Kidney capillary endothelial cell (primary cell): ENCODE measurements at places on chromosomes 3 and 15.

GRCh38 chr15:29440541-29440940 lies 170.9 kb upstream of the NSMCE3 start:
- DNase-seq = no peak

- peak; percentile 77 for DNase-seq
Measured at GRCh38 chr3:55571913-55572312, 84.8 kb upstream of the WNT5A start.

- DNase-seq = no peak
Measured at GRCh38 chr3:64801856-64802255, 114.1 kb upstream of the ADAMTS9 start.

- no peak for DNase-seq
Measured at GRCh38 chr3:59659755-59660154, 609.9 kb upstream of the CFAP20DC start.

- no peak for DNase-seq
Measured at GRCh38 chr3:128280481-128281052, 127.3 kb downstream of the EEFSEC start.

GRCh38 chr3:53181024-53181371 lies 20.0 kb downstream of the PRKCD start:
- DNase-seq = no peak

- no peak for DNase-seq
Measured at GRCh38 chr15:101827257-101827656, 15.3 kb downstream of the OR4F15 start.

- DNase-seq = no peak
Measured at GRCh38 chr3:110494093-110494490, 577.5 kb upstream of the NECTIN3 start.

- DNase-seq = no peak
Measured at GRCh38 chr3:150605998-150606641, 3.0 kb downstream of the SELENOT start.

DNA sequence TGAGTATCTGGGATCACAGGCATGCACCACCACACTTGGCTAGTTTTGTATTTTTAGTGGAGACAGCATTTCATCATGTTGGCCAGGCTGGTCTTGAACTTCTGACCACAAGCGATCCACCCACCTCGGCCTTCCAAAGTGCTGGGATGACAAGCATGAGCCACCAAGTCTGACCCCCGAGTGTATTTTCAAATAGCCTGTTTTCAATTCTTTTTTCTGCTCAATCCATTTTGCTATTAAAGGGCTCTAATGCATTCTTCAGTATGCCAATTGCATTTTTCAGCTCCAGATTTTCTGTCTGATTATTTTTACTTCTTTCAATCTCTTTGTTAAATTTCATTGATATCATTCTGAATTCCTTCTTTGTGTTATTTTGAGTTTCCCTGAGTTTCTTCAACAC lies 5.8 kb downstream of the OR5H6 start:
- no peak for DNase-seq

GRCh38 chr3:58573640-58574039 lies 3.6 kb downstream of the FAM107A start:
- DNase-seq = no peak

DNA sequence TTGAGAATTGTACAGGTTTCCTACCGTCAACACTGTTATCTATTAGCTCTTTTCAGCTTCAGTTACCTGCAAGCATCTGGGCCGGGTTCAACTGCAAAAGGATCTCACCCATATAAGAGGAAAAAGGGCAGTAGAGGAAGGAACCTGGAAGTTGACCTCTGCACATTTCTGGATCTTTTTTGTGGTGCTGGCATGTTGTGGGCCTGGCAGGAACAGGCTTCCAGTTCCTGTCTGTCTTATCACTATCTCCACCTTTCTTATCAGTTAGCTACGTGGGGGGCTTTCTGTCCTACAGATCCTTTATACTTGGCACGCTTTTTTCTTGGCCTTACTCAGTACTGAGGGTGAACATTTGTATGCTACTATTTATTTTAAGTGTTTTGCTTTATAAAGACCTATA lies 42.2 kb upstream of the TJP1 start:
- no peak for DNase-seq

DNA sequence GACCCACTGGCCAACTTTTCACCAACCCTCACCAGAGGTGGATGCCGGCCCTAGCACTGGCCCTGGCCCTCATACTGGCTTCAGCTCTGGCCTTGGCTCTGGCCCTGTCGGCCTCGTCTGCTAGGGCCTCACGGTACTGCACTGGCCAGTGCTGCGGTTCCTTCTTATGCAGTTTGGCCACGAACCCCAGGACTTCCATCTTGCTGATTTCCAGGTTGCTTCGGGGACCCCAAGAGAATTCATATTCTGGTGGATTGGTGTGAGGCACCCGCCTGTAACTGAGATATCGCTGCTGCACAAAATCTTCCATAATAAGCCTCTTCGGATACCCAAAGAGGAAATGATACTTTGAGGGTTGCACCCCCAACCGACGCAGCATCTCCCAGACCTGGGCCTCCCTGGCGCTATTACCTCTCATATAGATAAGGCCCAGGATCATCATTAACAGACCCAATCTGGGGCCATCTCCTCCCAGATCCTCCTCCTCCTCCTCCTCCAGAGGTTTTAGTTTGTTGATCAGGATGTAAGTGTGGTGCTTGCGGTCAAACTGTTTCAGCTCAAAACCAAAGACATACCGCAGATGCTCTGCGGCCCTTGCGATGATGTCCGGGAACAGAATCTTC lies 883 bp downstream of the MAGEF1 start:
- no peak for DNase-seq

GRCh38 chr15:91192690-91193377 lies 92.8 kb downstream of the SV2B start:
- no peak for DNase-seq

- no peak for DNase-seq
Measured at GRCh38 chr3:133487204-133487603, 86.3 kb upstream of the CDV3 start.

DNA sequence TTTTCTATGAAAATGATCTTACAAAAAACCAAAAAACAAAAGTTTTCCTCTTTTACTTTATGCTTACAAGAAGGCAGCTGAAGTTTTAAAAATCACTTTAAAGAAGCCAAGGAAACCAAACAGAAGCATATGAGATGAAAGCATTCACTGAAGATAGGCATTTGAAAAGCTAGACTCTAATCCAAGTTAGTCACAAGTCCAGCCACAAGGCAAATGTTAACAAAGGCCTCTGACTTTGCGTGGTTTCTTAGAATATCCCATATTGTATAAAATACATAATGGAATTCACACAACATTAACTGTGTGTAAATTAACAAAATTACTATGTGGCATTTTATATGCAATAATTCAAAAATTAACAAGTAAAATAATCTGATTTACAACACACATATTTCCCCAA lies 17.7 kb downstream of the MRPL3 start:
- DNase-seq = no peak

DNA sequence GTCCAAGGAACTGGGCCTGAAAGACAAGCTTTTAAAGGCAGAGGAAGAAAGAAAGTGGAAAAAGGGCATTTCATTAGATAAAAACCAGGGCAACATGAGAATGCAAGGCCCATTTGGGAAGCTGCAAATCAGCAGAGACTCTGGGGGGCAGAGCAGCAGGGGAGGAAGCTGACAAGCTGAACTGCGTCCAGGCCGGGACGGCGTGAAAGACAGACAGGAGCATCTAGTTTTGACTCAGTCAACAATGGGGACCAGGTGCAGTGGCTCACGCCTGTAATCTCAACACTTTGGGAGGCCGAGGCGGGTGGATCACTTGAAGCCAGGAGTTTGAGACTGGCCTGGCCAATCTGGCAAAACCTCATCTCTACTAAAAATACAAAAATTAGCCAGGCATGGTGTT lies 69.9 kb downstream of the CDC25A start:
- no peak for DNase-seq

- DNase-seq = peak; percentile 54
Measured at GRCh38 chr3:110420158-110420641, 651.4 kb upstream of the NECTIN3 start.

- no peak for DNase-seq
Measured at GRCh38 chr15:78642331-78642730, 1.3 kb upstream of the CHRNB4 start.

DNA sequence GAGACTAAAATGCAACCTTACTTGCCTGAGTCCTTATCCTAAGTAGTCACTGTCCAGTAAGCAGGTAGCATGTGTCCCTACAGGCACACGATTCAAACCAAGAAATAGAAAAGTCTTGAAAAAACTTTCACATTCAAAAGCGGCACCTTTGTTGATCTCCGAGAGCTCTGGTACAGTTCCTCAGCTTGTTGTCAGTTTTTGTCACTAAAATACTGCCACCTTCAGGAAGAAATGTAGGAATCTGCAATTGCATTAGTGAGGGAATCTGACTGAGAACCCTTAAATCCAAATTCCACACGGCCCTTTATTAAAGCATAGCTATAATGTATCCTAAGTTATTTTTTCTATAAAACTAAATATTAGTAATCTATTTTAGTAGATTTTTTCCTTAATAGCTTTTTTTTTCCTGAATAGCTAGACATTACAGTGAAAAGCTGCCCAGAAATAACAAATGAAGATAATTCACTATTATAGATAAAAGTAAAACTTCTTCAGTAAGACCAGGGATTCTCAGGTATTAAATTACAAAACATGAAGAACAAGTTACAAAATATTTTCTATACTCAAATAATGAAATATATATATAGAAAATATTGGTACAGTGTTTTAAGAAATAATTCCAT lies 44.0 kb downstream of the CCDC54 start:
- peak; percentile 70 for DNase-seq

DNA sequence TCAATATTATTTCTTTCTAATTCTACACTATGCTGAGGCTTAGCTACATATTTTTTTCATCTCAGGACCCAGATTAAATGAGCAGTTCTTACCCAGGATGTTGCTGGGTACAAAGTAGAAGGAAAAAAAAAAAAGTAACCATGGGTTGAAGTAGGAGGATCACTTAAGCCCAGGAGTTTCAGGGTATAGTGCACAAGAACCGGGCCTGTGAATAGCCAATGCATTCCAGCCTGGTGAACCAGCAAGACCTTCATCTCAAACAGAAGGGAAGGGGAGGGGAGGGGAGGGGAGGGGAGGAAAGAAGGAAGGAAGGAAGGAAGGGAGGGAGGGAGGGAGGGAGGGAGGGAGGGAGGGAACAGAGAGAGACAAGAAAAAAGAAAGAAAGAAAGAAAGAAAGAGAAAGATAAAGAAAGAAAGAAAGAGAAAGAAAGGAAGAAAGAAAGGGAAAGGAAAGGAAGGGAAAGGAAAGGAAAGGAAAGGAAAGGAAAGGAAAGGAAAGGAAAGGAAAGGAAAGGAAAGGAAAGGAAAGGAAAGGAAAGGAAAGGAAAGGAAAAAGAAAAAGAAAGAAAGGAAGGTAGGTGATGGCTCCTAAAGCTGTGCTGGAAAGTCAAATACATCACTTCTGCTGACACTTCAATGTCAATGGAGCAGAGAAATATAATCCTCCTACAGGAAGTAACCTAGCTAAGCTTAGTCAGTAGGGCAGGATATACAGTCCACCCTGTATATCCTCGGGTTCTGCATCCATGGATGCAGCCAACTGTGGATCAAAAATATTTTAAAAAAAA lies 206.8 kb upstream of the TGFBR2 start:
- DNase-seq = no peak

DNA sequence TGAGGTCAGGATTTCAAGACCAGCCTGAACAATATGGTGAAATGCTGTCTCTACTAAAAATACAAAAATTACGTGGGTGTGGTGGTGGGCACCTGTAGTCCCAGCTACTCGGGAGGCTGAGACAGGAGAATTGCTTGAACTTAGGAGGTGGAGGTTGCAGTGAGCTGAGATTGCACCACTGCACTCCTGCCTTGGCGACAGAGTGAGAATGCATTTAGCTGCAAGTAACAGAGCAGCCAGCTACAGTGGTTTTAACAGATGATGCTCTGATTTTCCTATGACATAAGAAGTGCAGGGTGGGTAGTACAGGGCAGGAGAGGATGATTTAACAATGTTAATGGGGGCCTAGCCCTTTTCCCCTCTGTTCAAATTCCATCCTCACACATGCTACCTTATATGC lies 267.9 kb downstream of the RPLP1 start:
- no peak for DNase-seq

DNA sequence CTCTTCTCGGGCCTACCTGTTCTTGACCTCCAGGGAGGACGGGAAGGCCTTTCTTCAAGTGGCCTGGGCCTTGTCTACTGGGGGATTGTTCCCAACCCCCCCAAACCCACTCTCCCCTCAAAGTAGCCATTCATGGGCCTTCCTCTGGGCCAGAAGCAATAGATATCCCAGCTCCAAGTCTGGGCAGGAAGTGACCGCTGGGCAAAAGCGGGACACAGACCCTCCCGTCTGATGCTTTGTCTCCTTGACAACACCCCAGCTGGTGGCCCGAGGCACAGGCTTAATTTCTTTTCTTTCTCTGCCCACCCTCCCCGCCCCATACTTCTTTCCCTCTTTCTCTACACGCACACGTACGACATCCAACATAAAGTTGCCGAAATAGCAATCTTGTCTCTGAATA lies 41.4 kb upstream of the FEZF2 start:
- DNase-seq = no peak

DNA sequence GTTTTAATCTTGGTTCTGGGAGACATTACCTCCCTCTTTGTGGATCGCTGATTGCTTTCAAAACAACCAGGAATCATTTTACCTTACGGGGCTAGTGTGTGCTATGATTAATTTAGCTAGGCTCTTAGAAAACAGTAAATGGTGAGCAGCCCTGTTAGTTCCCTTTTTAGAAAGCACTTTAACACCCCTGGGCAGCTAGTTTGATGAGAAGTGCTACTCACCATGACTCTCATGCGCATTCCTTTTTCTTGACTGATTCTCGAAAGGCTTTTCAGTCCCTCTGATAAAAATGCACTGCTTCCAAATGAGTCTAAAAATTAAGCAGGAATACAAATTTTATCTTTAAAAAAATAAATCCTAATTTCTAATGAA lies 75.3 kb upstream of the LEKR1 start:
- DNase-seq = no peak

DNA sequence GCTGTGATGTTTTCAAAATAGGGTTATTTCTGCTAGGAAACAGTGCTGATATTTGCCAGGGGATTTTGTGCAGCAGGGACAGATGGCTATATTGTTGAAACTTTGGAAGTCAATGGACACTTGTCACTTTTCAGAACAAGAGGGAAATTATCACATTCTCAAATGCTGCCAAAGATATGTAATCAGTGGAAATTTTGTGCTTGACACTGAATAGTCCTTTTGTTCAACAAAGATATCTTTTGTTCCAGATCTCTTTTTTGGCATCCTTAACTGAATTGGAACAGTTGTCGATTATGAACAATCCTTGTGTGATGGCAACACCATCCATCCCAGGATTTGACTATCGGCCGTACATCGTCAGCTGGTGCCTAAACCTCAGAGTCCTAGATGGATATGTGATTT lies 7.8 kb downstream of the CEP97 start:
- DNase-seq = no peak

GRCh38 chr3:98705694-98706093 lies 57.4 kb upstream of the ST3GAL6 start:
- no peak for DNase-seq

DNA sequence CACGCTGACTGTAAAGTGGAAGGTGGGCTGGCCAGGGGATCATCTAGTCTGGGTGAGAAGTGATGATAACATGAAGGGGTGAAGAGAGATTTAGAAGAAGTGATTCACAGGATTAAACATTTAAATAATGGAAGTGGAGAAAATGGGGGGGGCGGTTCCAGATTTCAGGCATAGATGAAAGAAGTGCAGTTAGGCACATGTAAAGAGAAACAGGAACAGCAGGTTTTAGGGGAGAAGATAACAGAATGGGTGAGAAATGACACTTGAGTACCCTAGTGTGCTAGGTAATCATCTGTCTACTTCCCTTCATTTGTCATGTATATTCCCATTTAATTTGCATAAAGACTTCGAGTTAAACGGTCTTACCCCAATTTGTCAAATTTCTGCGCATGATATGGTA lies 15.3 kb downstream of the B3GNT5 start:
- DNase-seq = no peak
